ENCODE measurements at places on chromosomes 7 and 10.

GRCh38 chr7:17401791-17402627, 103.6 kb downstream of the AHR start:
- no peak for DNase-seq

DNA sequence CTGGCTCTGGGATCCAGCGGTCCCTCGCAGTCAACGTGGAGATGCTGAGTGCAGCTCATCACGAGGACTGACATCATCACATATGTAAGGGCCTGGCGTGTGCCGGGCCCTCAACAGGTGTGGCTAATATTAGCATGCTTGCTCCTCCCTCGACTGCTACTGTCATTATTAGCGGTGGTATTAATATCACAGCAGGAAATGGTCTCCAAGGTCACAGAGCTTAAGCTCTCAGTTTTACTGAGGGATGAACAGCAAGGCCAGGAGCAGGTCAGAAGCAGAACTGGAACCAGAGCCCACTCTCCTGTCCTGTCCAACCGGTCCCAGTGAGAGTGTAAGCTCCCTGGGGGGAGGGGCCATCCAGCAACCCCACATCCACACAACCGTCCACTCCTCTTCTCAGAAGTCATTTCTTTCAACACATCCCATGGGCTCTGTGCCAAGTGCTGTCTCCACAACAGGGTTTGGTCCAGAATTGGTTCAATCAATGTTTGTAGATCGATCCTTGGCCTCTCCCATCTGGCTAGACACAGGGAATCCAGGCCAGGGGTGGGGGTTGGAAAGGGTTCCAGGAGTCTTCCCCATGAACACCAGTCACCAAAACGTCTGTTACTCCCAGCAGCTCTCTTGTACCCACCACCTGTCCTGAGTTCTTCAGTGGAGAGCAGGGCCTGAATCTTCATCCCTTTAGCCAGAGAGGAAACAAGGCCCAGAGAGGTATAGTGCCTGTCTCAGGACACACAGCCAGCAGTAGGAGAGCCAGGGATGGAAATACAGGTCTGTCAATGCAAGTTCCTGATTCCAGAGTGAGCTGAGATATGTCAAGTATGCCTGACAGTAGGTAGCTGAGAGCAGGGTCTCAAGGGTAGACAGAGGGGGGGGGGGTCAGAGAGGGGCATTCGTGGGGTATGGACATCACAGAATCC, 45.3 kb upstream of the ZMIZ1 start:
- DNase-seq: no peak

- DNase-seq: no peak
Measured at GRCh38 chr10:129056734-129057689, 410.0 kb upstream of the MGMT start.

GRCh38 chr10:87093632-87094372, 841 bp downstream of the GLUD1 start:
- DNase-seq: no peak

GRCh38 chr7:37494926-37495325, 46.3 kb upstream of the ELMO1 start:
- no peak for DNase-seq

GRCh38 chr10:46091080-46091827, 45.2 kb upstream of the MSMB start:
- no peak for DNase-seq

DNA sequence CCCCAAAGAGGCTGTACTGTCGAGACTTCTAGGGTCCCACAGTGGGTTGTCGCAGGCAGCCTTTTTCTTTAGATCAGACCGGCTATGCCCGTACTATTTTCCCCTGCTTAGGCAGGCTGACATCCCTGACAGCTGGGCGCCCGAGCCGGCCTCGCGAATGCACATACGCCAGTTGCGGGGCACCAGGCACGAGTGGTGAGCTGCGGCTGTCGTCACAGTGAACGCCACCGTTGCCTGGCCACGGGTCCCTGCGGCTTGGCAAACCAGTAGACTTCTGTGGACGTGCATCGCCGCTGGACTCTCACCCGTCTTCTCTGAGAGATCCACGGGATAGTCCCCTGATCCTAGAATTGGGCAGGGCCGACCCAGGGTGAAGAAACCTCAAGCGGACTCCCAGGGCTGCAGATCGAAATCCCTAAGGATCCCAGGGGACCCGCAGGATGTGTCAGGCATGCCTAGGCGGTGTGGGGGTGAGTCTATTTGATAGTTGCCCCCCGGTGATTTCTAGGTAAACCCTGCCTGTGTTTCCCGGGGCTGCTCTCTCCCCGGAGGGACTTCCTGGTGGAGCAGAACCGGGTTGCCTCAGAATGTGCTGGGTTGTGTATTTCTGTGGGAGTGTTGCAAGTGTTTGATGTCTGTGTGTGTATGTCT, 33.0 kb upstream of the ZNF273 start:
- DNase-seq: no peak

GRCh38 chr10:70685455-70685911, 13.2 kb downstream of the ADAMTS14 start:
- DNase-seq: no peak

DNA sequence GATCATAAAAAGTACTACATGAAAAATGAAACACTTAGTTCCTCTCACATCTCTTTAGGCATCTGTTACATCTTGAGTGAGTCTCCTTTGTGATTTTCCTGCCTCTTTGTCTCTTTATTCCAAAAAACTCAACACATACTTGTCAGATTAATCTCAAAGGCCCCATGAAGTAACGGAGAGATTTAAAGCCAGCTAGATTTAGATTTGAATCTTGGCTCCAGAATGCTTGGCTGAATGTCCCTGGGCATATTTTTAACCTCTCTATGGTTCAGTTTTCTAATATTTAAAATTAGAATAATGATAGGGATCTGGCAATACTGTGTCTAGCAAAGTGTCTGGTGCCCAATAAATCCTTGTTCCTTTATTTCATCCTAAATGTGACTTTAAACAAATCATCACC, 140.0 kb downstream of the DGKB start:
- no peak for DNase-seq

GRCh38 chr10:35236739-35237138, 99.6 kb upstream of the CCNY start:
- no peak for DNase-seq

- no peak for DNase-seq
Measured at GRCh38 chr7:128799451-128799850, 7.7 kb downstream of the CCDC136 start.

DNA sequence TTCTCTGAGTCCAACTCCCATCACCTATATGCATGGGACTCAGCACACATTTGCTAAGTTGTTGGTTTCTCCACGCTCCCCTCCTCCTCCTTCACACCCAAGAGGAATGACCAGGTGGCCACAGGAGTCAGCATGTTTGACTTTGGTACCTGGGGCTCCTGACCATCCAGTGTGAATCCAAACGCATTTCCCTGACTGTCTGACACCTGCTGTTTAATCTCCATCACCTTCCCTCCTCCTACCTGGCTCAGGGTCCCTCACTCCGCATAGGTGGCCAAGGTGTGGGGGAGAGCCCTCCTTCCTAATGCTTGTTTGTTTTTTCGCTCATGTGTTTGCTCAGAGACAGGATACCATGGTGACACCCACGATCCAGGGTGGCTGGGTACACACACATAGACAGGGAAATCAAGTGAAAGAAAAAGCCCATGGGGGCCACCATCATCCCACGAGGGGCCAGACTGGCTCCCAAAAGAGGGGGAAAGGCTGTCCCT, 194.9 kb downstream of the KCNMA1 start:
- DNase-seq: no peak

GRCh38 chr7:55113760-55114540, 95.1 kb downstream of the EGFR start:
- no peak for DNase-seq

DNA sequence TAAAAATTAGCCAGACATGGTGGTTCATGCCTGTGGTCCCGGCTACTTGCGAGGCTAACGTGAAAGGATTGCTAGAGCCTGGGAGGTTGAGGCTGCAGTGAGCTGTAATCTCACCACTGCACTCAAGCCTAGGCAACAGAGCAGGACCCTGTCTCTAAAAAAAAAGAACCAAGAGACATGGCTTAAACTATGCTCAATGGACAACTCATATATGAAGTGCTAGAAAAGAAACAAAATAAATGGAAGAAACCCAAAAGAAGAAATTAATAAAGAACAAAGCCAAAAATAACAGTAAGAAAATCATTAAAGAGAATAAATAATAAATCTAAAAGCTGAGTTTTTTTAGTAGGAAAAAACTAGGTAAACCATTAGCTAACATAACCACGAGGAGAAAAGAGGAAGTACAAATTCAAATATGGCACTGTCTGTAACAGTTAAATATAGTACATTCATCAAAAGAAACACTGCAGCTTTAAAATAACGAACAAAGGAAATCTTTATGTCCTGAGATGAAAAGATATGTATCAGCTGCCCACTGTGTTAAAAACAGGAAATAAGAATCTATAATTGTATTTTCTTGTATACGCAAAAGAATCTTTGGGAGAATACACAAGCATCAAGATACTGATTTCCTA, 48.7 kb downstream of the UPF2 start:
- DNase-seq: no peak

- DNase-seq: no peak
Measured at GRCh38 chr7:68720697-68721096, 877.6 kb upstream of the AUTS2 start.

DNA sequence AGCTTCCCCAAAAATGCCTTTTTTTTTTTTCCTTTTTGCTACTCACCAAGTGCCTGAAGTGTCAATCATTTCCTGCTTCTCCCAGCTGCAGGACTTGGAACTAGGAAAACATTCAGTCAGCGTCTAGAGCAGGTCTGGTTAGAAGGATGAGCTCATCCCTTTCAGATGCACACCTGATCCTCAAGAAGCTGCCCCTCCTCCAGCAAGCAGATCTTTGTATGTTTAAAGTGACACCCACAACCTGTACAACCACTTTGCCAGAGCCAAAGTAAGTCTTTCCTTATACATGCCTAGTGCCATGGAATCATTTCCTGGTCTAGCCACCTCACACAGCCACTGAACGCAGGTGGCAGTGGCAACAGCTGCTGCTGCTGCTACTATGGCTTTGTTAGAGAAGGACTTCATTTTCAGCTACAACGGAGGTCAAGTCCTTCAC, 10.4 kb upstream of the USP54 start:
- no peak for DNase-seq

DNA sequence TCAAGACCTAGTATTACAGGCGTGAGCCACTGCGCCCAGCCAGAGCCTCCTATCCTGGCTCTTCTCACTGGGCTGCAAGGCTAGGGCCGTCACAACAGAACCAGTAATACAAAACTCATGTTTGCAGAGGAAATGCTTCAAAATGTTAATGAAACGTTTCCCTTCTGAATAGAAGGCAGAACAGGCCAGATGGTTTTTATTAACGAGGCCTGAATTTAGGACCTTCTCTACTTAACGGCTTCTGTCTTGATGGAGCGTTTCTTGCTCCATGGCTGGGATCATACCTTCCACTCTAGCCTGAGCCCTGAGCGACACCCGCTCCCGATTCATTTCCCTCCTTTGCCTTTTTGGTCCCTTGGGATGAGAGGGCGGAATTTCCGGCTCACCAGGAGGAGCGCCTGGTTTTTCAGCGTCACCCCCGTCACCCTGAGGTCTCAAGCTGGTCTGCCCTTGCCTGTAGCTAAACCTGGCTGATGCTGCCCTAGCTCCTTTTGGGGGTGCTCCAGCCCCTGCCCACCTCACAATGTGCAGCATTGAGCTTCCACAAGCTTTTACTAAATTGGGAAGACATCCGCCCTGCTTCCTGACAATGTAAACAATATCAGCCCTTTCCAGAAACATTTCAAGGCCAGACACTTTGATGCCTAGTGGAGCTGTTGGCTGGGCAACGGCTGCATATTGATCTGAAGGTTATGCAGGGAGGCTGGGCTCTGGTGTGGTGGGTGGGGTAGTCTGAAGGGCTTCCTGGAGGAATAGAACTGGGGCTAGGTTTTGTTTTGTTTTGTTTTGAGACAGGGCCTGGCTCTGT, 5.2 kb downstream of the CLIP2 start:
- DNase-seq: no peak

DNA sequence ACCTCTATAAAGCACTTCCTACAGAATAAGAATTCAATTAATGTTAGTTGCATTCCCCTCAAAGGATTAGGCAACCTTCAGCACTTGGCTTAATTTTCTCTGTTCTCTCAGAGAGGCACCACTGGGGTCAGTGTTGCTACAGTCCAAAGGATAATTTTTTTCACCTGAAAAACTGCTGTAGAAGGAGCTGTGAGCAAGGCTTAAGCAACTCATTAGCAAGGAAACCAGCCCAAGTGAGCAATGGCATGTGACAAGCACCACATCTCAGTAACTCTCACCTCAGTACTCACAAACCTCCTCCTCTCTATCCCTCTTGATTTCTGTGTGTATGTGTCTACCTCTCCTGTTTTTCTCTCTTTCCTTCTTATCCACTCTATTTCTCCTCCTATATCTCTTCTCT, 55.9 kb downstream of the DGKI start:
- DNase-seq: no peak

- no peak for DNase-seq
Measured at GRCh38 chr7:81685270-81685868, 84.5 kb downstream of the HGF start.

GRCh38 chr10:118732245-118733165, 22.3 kb downstream of the CACUL1 start:
- DNase-seq: no peak

DNA sequence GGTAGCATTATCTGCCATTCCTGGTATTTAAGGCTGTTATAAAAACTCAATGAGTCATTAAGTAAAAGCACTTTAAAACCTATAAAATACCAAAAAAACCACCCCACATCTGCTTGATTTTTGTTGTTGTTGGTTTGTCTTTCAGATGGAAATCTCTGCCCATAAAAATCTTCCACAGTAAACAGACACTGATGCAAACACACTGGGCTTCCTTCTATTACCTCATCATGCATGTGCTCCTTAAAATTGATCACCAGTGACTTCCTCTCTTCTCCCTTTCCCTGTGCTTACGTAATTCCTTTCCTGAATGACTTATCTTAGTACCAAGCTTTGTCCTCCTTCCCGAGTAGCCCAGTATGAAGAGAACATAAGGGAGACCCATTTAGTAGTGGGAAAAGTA, 167.2 kb downstream of the EVX1 start:
- DNase-seq: no peak

DNA sequence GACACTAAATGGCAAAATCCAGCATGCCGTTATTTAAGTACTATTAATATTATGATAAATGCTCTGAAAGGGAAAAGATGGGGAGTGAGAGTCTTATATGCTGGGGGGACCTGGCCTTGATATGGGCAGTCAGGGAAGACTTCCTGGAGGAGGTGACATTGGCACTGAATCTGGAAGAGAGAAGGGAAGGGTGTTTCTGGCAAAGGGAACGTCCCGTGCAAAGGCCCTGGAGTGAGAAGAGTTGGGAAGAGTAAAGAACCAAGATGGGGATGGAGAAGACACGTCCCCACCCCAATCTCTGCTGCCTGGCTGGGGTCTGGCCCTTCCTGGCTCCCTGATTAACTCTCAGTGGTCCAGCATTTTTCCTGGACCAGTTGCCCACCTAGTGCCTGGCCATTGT, 5.0 kb upstream of the GRIFIN start:
- no peak for DNase-seq

Data from glomerular endothelial cell (primary cell).